ENCODE measurements at places on chromosomes 1 and 21.

- no peak for DNase-seq
These were observed 107.4 kb downstream of the MATN1 start for GRCh38 chr1:30615816-30616590.

- DNase-seq: no peak
These were observed 32.8 kb downstream of the INTS7 start for GRCh38 chr1:212002536-212002935.

- no peak for DNase-seq
These were observed 821 bp downstream of the MASP2 start for GRCh38 chr1:11046270-11046566.

- no peak for DNase-seq
These were observed 90.2 kb upstream of the VCAM1 start for GRCh38 chr1:100629391-100629790.

- no peak for DNase-seq
These were observed 111.5 kb downstream of the CCDC185 start for GRCh38 chr1:223504741-223505140.

GRCh38 chr1:30523055-30524020 lies 200.0 kb downstream of the MATN1 start:
- no peak for DNase-seq

DNA sequence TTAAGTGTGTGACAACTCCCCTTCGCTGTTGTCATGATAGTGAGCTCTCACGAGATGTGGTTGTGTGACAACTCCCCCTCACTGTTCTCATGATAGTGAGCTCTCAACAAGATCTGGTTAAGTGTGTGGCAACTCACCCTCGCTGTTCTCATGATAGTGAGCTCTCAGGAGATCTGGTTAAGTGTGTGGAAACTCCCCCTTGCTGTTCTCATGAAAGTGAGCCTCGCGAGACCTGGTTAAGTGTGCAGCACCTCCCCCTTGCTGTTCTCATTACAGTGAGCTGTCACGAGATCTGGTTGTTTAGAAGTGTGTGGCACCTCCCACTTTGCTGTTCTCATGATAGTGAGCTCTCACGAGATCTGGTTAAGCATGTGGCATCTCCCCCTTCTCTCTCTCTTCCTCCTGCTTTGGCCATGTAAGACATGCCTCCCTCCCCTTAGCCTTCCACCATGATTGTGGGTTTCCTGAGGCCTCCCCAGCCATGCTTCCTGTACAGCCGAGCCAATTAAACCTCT lies 25.1 kb upstream of the LSS start:
- DNase-seq: no peak

DNA sequence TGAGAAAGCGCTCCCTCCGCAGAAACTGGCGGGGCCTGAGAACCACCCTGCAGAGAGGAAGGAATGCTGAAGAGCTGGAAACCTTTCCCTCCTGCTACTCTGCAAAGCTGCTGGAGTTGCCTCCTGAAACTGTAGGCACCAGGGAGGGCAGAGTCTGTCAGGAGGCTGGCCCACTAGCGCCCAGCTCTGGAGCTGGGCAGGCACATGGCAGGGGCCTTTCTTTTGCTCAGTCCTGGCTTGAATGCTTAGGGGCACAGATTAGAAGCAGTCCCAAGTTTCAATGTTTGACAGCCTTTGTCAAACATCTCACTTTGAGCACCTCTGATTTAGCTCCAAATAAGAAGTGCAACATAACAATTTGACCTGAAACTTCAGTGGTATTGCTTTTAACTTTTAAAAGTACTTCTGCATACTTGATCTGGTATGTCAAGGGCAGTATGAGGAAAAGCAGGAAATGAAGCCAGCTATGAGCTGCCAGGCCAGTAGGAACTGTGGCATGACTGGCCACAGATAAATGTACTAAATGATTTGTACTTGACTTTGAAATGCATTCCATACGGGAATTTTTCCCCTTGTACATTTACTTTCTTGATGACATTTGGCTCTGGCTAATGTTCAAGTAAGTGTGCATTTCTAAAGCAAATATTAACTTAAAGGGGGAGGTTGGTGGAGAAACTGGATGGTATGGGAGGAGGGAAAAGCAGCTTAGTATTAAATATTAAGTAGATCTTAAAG lies 7.2 kb downstream of the C1orf116 start:
- DNase-seq: no peak

All from Panc1 (cell line).